ENCODE measurements at places on chromosomes 4 and X.

DNA sequence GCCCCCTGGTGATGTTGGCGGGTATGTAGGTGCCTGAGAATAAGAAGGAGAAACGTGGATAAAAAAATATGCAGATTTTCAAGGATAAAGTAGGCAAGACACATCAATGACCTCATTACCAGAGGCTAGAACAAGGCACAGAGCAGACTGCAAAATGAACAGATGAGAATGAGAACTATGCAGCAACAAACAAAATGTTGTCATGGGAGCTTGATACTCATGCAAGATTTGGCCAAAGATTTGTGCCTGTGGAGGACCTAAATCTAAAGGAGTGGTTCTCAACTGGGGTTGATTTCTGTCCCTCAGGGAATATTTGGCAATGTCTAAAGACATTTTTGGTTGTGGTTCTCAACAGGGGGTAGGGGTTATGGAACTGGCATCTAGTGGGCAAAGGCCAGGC lies 177.3 kb downstream of the FRMPD4 start:
- DNase-seq, result no peak

DNA sequence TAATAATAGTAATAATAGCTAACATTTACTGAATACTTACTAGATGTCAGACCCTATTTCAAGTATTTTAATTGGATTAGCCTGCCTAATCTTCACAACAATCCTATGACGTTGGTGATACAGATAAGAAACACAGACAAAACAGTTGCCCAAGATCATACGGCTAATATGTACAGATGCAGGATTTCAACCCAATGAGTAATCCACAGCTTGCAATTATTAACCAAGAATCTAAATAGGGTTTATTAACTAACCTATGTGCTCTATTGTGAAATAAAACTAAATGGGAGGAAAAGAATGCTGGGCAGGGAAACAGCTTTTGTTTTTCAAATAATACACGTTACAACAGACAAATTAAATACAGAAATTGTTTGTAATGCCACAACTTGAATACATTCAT lies 23.4 kb downstream of the FBXO8 start:
- DNase-seq, result peak; percentile 77

GRCh38 chr4:109432203-109432602 lies 1.4 kb upstream of the SEC24B start:
- DNase-seq, result no peak

DNA sequence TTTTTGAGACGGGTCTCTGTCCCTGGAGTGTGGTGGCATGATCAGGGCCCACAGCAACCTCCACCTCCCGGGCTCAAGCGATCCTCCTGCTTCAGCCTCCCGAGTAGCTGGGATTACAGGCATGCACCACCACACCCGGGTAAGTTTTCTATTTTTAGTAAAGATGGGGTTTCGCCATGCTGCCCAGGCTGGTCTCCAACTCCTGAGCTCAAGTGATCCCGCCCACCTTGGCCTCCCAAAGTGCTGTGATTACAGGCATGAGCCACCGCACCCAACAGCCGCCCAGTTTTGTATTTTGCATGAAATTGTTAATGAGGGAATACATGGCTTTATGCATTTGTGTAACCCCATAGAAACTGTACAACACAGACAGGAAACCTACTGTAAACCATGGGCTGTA lies 2.8 kb upstream of the ARHGAP4 start:
- DNase-seq, result no peak

- no peak for DNase-seq
Measured at GRCh38 chr4:41388080-41388479, 131.4 kb downstream of the UCHL1 start.

DNA sequence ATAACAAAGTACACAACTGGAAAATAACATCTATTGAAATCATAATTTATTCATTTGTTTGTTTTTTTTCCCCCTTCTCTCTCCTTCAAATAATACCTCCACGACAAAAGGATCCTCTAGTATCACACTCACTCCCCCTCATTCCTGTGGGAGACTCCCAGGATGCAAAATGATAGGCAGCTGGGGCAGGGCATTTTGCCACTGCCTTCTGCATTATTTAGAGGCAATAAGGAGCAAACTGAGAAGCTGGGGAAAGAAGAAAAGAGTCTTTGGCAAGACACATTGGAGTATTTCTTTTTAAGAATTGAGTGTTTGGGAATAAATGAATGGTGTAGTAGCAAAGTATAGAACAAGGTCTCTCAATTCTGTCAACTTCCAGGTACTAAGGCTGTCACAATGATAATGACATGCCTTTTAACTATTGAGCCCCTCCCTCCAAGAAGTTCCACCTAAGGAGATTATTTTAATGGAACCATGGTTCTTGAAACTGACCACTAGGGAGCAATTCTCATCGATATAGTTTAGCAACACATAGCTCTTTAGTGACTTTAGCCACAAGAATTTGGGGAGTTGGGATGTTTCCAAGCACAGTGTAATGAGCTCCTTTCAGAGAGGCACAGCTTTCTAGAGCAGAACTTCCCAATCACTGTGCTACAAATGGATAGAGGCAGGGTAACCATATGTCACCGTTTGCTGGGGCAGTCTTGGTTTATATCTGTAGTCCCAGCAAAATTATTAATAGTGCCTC lies 303.3 kb downstream of the FRMPD4 start:
- DNase-seq, result no peak

GRCh38 chr4:186724864-186725468 lies 1.3 kb upstream of the FAT1 start:
- DNase-seq, result peak; percentile 76

Measured in kidney glomerular epithelial cell (primary cell).